Effector CD4-positive, alpha-beta T cell (primary cell): ENCODE measurements at places on chromosomes 3 and 15.
A peak's percentile ranks its signal among the peaks of the same experiment; 100 is the strongest.

- peak; percentile 38 for DNase-seq
Measured at GRCh38 chr3:48847053-48847503, 596 bp downstream of the PRKAR2A start.

DNA sequence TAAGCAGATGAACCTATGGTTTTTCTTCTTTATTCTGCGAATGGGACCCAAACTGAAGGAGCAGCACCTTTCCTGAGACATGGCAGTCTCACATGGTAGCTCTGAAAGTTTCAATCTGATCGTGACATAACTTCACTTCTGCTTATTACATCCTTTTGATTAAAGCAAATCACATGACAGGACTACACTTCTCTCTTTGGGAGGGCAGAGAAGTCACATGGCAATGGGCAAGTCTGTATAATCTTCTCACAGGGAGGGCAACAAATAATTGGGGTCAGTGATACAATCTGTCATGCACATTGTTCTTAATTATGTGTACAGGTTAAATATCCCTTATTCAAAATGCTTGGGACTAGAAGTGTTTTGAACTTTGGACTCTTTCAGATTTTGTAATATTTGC lies 21.6 kb downstream of the NCBP2 start:
- no peak for DNase-seq

- no peak for DNase-seq
Measured at GRCh38 chr3:179615458-179616173, 11.0 kb downstream of the NDUFB5 start.

- no peak for DNase-seq
Measured at GRCh38 chr15:38674448-38674847, 109.8 kb upstream of the RASGRP1 start.

- no peak for DNase-seq
Measured at GRCh38 chr3:172218350-172219323, 179.3 kb downstream of the FNDC3B start.

GRCh38 chr3:102124282-102124681 lies 275.0 kb downstream of the NFKBIZ start:
- no peak for DNase-seq

DNA sequence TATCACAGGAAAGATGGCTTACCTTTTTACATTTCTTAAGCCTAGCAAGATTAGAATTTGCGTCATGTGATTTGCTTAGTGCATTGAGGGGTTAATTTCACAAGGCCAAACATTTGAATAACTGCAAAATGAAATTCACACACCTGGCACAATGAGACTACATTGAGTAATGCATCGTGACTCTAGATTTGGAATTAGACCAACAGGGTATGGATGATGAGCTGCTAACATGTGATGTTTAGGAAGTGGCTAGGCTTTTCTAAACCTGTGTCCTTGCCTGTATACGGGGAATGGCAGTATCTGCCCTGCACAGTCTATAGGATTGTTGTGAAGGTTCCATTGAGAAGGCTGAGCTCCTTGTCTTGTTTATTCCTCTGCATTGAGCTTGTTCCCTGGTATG lies 160.1 kb downstream of the MFSD1 start:
- no peak for DNase-seq

DNA sequence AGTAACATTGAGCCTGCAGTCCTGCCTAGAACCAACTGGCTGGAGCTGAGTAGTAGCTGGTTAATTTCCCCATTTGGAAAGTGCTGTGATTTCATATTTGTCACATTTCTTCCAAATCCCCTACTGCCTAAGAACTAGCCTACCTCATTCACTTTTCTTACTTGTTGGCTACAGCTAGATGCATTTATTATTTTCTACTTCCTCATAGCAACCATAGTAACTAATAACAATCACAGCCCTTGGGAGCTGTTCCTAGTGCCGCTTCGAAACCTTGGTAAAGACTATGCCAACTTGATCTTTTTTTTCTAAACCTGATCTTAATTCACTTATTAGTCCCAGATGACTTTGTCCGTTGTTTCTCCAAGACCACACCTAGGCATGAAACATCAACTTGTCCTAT lies 240.3 kb downstream of the FGF12 start:
- DNase-seq, result no peak

DNA sequence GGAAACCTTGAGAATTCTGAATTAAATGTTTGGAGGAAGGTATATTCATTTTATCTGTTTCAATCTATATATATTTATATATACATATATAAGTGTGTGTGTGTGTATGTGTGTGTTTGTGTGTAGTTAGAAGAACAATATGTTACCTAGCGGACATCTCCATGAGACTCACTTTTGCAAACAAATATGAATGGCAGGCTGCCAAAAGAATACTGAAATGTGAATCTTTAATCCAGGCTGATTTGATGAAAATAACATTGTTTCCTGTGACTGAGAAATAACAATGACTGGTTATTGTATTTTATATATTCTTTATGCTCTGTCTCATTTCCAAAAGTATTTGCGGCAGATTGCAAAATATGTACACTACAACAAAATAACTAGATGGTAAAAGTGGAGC lies 255.5 kb upstream of the TGFBR2 start:
- no peak for DNase-seq

DNA sequence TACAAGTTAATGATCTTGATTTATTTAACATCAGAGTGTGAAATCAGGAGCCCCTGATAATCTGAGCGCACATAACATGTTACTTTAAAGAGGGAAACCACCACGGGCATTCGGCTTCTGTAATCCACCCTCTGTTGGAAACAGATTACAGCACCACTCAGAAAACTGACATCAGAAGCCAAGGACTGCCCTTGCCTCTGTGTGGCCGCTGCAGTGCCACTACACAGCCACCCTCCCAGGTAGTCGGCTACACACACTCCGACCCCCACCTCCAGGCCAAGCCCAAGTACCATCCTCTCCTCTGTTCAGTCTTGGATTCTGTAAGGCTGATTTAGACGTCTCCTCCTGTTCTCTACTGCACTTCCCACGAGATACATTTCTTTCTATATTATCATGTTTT lies 251.7 kb downstream of the GABRB3 start:
- DNase-seq, result no peak

DNA sequence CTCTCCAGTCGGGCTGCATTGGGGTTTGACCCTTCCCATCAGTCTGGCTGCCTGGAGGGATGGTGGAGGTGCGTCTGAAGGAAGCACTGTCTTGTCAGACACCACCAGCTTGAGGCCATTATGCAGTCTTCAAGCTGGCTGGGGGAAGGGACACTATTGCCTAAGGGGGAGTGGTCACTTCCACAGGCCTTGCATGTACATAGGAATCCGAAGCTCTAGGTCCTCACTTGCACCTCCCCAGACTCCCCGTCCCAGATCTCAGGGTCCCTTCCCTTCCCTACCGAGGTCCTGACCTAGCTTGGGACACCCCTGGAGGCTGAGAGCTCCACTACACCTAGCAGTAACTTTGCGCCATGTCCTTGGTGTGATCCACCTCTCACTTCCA lies 48.6 kb upstream of the KLF13 start:
- DNase-seq, result no peak

- DNase-seq, result no peak
Measured at GRCh38 chr3:113097960-113098447, 107.2 kb downstream of the GTPBP8 start.

GRCh38 chr15:75648156-75649000 lies 666 bp downstream of the SNX33 start:
- DNase-seq, result no peak

- DNase-seq, result no peak
Measured at GRCh38 chr3:121414924-121415323, 130.9 kb downstream of the POLQ start.

DNA sequence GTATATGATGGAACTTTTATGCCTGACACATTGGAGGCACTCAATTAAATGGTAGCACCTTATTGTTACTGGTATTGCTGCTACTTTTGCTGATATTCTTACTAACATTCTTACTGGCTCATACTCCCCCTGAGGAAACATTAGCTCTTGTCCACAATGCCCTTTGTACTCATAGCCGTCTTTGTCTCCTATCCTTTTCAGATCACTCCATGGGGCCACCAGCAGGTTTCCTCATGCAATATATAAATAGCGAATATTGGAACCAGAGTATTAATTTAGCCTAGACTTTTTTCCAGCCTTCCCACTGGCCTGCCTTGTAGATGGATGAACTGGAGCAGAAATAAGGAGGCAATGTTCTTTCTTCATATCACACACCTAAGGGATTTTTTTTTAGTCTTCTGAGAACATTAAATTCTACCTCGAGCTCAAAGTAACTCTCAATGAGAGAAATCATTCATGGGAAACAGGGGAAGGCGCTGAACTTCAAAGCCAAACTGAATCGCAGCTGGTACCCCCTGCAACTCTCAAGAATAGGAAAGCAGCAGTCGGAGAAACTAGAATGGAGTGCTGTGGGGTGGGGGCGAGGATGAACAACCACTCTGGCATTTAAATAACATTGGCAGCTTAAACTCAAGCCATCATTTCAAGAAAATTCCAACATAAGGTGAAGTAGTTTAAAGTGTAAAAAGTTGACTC lies 300.3 kb downstream of the TAFA4 start:
- DNase-seq, result no peak

- DNase-seq, result peak; percentile 44
Measured at GRCh38 chr15:75455982-75456531, 4.6 kb upstream of the SIN3A start.

GRCh38 chr3:122794779-122795673 lies at the start of gene SLC49A4:
SLC49A4 (plus strand) TSS chr3:122795069; CDS start chr3:122795193, 124 bp downstream.
- DNase-seq, result peak; percentile 55

- DNase-seq, result no peak
Measured at GRCh38 chr3:129058441-129059200, 2.0 kb upstream of the GP9 start.

- DNase-seq, result no peak
Measured at GRCh38 chr15:73051391-73051806, 864 bp upstream of the NEO1 start.

DNA sequence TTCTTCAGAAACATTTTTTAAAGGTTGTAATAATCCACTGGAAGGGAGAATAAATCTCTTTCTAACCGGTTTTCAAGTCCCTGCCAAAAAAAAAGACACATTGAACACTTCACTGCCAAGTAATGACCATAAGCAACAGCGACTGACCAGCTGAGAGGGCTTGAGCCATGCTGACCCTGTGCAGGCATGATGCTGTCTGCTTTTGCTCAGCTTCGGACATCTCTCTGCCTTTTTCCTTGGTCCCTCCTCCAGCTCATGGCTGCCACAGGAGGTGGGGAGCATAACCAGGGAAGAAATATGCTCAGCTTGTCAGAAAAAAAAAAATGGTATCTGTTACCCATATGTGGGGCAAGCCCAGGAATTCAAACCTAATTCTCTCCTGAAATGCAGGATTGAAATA lies 1.5 kb downstream of the IGSF10 start:
- no peak for DNase-seq

GRCh38 chr15:25137013-25137412 lies 182.2 kb downstream of the SNRPN start:
- DNase-seq, result no peak

GRCh38 chr3:89577637-89578530 lies 470.5 kb downstream of the EPHA3 start:
- DNase-seq, result no peak

DNA sequence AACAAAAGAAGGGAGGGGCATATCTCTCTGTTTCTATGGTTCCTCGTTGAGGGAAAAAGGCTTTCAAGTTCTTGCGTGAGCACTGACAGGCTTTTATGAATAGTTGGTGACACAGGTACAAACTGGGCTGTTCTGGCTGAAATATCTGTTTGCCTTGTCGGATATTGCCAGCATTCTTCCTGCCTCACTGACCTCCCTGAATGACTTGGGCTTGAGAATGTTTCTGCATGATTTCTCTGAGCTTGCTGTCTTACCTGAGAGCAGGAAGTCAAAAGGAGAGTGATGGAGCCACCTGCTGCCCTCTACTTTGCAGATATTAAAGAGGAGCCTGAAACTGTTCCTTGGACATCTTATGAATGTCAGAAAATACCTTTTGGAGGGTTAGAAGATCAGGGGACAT lies 4.8 kb downstream of the GCNT3 start:
- no peak for DNase-seq

DNA sequence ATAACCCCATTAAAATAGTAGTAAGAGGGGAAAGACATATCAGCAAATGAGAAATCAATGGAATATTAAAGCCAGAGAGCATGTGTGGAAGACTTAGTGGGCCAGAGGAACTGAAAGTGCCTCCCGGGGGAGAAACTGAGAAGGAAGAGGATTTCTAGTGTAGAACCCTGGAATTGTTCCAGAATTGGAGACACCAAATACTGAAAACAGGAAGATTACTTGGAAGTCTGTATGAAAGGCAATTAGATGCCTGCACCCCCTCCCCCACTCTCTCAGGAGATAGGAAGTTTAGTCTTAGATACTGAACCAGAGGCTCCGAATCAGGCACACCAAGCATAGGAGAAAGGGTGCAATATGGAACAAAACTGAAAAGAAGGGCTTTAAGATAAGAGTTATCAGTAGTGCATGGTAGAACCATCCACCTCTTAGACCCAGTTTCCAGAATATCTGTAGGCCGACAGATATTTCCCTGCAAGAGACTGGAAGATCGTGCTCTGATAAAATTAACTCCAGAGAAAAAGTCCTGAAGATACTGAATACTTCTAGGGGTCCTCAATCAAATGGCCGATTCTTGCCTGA lies 32.4 kb downstream of the KLHL18 start:
- DNase-seq, result no peak

DNA sequence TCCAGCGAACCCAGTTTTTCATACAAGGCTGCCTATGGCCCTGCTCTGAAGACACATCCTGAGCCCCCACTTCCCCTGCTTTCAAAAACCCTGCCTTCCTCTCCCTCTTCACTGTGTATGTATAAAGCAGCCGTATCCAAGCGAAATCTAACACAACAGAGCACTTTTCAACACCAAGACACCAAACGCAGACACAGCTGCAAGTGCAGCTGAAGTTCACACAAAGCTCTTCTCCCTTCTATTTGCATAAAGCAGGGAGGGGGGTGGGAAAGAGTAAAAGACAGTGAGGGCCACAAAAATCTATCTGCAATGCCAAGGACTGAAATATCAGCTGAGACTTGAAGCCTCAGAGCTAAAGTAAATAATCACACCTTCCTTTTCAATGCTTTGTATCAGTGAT lies 35.1 kb upstream of the CSPG5 start:
- DNase-seq, result no peak

GRCh38 chr3:193174140-193174539 lies 66.9 kb upstream of the PLAAT1 start:
- DNase-seq, result no peak

- no peak for DNase-seq
Measured at GRCh38 chr15:40247406-40247971, 8.6 kb downstream of the PAK6 start.

DNA sequence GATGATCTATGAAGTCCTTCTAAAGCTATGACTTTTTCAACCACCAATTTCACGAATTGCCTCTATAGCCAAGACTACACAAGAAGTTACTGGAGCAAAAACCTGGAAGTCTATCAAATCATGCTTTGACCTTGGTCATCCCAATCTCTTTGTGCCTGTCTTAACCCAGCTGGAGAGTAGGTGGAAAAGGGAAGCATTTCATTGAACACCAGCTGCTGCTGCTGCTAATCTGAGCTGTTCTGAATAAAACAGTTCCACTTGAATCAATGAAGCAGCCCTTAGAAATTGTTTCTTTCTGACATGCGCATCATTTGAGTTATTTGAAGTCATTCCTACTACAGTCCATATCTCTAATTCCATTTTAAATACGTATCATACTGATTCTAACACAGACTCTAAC lies 7.3 kb upstream of the UBE3A start:
- DNase-seq, result no peak

- DNase-seq, result no peak
Measured at GRCh38 chr15:74060251-74060650, 22.1 kb downstream of the GOLGA6A start.

GRCh38 chr3:154662851-154663250 lies 232.9 kb upstream of the GPR149 start:
- DNase-seq, result no peak

GRCh38 chr3:78871048-78871447 lies 896.8 kb downstream of the ROBO1 start:
- DNase-seq, result no peak
